ENCODE measurements at places on chromosomes 3 and 15. TPM values are rescaled to one million over a fixed set of nuclear protein-coding genes. Genes with fewer than 3 reads are reported as not detected.

The MST1R gene
- total RNA-seq: 7.5 TPM

The LEKR1 gene
- total RNA-seq: 2.3 TPM

DNA sequence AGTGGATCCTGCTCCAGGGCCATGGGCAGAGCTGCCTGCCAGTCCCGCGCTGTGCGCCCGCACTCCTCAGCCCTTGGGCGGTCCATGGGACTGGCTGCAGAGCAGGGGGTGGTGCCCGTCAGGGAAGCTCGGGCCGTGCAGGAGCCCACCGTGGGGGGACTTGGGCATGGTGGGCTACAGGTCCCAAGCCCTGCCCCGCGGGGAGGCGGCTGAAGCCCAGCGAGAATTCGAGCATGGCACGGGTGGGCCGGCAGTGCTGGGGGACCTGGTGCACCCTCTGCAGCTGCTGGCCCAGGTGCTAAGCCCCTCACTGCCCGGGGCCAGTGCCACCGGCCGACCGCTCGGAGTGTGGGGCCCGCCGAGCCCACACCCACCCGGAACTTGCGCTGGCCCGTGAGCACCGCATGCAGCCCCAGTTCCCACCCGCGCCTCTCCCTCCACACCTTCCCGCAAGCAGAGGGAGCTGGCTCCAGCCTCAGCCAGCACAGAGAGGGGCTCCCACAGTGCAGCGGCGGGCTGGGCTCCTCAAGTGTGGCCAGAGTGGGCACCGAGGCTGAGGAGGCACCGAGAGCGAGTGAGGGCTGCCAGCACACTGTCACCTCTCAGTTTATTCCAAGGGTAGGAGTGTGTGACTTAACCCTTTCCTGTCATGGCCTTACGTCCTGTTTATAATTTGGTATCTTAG lies 129.3 kb downstream of the TMEM108 start:
- no peaks in the 10 kb centered on the region for H3K36me3 ChIP-seq
- no peak for DNase-seq
- no peak overlapping the region for H3K4me3 ChIP-seq
- H3K27ac ChIP-seq: no peak overlapping the region

DNA sequence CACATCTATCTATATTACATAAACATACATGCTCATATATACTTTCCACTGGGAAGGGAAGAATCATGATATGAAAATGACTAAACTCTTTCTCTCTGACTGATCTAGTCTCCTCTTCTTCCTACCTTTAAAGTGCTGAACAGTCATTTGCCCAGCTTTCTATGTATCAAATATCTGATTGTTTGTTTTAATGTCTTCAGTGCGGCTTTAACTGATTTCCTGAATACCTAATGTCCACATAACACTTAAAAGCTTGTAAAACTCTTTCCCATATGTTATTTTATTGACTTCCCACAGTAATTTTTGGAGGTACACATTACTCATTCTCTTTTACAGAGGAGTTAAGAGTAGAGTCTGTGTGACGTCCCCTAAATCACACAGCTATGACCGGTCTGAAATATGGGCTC lies 28.2 kb downstream of the CPOX start:
- H3K4me3 ChIP-seq: no peak overlapping the region
- no peaks in the 10 kb centered on the region for H3K4me1 ChIP-seq
- H3K27ac ChIP-seq: no peak overlapping the region
- no peaks in the 10 kb centered on the region for H3K27me3 ChIP-seq

GRCh38 chr15:100781061-100781960 lies 98.3 kb upstream of the ALDH1A3 start:
- peak; percentile 9 for DNase-seq
- no peaks in the 10 kb centered on the region for H3K27me3 ChIP-seq
- H3K4me3 ChIP-seq: no peak overlapping the region

GRCh38 chr3:42508562-42508961 lies 6.1 kb downstream of the VIPR1 start:
- no peaks in the 10 kb centered on the region for H3K4me1 ChIP-seq
- H3K27ac ChIP-seq: peak overlapping the region; percentile 85

- no peaks in the 10 kb centered on the region for H3K4me1 ChIP-seq
- H3K4me3 ChIP-seq: no peak overlapping the region
- DNase-seq: no peak
- no peaks in the 10 kb centered on the region for H3K36me3 ChIP-seq
Observed at GRCh38 chr3:77489216-77489615, 449.3 kb downstream of the ROBO2 start.

DNA sequence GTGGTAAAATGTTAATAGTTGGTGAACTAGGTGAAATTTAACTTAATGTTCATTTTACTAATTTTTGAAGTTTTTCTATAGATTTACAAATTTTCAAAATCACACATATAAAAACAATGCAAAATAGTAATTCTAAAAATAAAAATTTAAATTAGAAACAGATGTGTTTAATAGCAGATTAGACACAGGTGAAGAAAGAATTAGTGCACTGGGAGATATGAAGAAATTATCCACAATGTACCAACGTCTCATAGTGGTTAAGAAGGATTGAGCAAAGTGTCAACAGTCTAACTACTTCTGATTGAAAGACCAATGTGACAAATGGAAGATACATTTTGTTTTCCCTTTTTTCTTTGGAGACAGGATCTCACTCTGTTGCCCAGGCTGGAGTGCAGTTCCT lies 26.5 kb downstream of the SPG11 start:
- no peak for DNase-seq
- H3K36me3 ChIP-seq: peaks cover 3% of the 10 kb centered on the region
- no peak overlapping the region for H3K4me3 ChIP-seq
- H3K27ac ChIP-seq: no peak overlapping the region
- H3K4me1 ChIP-seq: no peaks in the 10 kb centered on the region

GRCh38 chr15:77540312-77541060 lies 92.2 kb downstream of the LINGO1 start:
- no peaks in the 10 kb centered on the region for H3K27me3 ChIP-seq
- H3K4me1 ChIP-seq: no peaks in the 10 kb centered on the region
- H3K36me3 ChIP-seq: no peaks in the 10 kb centered on the region
- H3K27ac ChIP-seq: no peak overlapping the region
- H3K4me3 ChIP-seq: no peak overlapping the region

DNA sequence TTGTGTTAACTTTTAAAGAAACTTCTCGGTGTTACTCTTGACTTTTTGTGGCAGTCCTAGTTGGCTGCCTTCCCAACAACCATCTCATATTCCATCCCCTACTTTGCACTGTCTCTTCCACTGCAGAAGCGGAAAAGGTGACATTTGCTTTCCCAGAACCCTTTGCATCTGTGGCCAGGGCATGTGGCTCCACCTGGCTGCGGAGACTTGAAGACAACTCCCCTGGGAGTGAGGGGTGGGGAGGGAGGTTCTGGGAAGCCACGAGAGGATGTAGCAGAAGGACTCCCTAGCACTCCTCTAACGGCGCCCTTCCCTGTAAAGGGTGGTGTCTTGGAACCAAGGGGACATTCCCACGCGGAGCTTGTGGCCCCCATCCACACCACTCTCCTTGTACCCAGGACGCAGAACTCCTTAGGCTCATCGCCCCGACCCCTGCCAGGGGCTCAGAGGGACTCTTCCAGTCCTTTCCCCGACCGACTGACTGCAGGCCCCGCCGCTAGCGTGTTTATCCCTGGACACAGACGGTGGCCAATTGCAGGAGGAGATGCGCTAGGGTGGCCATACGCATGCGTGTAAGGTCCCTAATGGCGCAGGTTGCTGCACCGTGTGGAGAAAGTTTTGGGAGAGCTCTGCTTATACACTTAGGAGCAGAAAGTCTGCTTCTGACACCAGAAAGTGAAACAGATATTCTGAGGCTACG lies 33.2 kb upstream of the SECISBP2L start:
- H3K27me3 ChIP-seq: no peaks in the 10 kb centered on the region
- no peak for DNase-seq
- no peaks in the 10 kb centered on the region for H3K36me3 ChIP-seq

DNA sequence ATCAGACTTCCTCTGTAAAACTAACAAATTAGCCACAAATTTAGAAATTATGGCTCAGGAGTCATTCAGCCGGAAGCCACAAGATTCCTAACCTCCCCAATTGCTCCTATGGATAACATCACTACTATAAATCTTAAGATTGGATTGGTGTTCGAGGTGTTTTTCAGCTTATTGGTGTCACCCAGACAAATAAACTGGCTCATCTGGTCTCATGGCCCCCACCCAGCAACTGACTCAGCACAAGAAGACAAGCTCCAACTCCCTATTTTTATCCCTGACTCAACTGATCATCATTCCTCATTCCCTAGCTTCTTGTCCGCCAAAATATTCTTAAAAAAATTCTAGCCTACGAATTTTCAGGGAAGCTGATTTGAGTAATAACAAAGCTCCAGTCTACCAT lies 135.1 kb upstream of the STRIT1 start:
- H3K27ac ChIP-seq: no peak overlapping the region
- H3K4me3 ChIP-seq: no peak overlapping the region
- H3K36me3 ChIP-seq: no peaks in the 10 kb centered on the region

The STRA6 gene
- 1.0 TPM for total RNA-seq

GRCh38 chr15:33960549-33960935 lies 7.8 kb upstream of the CHRM5 start:
- DNase-seq: no peak
- no peak overlapping the region for H3K4me3 ChIP-seq
- H3K27ac ChIP-seq: no peak overlapping the region
- H3K36me3 ChIP-seq: no peaks in the 10 kb centered on the region
- H3K27me3 ChIP-seq: no peaks in the 10 kb centered on the region

DNA sequence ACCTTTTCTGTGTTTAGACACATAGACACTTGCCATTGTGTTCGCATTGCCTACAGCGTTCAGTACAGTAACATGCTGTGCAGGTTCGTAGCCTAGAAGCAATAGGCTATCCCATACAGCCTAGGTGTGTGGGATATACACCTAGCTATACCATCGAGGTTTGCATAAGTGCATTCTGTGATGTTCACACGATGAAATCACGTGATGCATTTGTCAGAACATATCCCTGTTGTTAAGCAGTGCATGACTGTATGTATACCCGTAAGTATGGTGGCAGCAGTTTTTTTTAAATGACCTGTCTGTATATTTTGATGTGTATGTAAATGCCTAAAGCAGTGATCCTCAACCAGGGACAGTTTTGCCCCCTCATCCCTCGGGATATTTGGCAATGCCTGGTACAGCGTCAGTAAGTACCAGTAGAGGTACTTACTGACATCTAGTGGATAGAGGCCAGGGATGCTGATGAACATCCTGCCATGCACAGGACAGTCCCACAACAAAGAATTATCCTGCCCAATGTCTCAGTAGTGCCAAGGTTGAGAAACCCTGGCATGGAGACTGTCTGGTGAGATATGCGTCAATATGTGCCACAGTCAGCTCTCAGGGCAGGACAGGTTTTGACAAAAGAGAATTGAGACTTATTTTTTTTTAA lies 129.1 kb downstream of the HCN4 start:
- no peaks in the 10 kb centered on the region for H3K27me3 ChIP-seq
- H3K27ac ChIP-seq: no peak overlapping the region
- no peaks in the 10 kb centered on the region for H3K36me3 ChIP-seq
- no peak overlapping the region for H3K4me3 ChIP-seq
- H3K4me1 ChIP-seq: no peaks in the 10 kb centered on the region

DNA sequence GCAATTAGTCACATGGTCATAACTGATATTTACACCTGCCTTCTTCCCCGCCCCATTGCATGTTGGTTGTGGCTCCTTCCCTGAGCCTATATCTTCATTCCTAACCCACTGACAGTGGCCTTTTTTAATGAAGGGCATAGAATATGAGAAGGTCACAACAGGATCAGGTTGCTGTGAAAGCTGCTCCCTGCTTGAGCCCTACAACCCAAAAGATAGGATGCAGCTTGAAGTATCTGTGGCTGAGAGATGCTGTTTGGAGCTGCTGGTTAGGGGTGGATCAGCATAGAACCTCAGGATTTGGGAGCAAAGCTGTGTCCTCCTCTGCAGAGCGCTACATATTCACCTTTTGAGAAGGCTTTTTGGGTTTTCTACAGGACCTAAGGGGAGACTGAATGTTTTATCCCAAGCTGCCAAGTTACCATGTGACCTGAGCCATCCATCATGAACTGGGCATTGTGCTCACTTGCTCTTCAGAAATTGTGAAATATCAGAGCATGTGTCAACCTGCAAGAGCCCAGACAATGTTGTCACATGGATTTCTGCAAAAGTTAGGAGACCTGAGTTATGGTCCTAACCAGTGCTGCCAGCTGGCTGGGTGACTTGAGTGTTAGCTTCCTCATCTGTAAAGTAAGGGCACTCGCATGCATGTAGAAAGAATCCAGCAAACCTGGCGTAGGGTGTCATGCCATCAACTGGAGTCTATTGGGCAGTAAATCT lies 49.8 kb upstream of the ARL8B start:
- H3K4me3 ChIP-seq: no peak overlapping the region
- H3K27me3 ChIP-seq: no peaks in the 10 kb centered on the region
- H3K27ac ChIP-seq: no peak overlapping the region
- no peaks in the 10 kb centered on the region for H3K4me1 ChIP-seq

DNA sequence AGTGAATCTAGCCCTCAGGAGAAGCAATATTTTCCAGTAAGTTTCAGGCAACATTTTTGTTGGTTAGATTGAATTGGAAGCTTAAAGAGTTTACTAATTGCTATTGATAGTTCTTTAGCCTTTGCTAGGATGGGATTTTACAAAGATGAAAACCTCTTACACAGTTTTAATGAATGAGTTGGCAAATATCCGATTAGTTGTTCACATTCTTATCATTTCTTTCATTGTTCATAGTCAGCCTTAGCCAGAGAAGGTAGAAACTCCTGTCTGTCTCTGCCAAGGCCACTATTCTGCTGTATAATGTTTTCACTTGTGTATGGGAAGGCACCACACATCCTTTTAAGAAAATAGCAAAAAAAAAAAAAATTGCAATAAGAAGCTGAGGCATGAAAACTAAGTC lies 222.0 kb upstream of the MANF start:
- no peak for DNase-seq
- no peaks in the 10 kb centered on the region for H3K36me3 ChIP-seq
- no peak overlapping the region for H3K27ac ChIP-seq
- no peaks in the 10 kb centered on the region for H3K27me3 ChIP-seq
- no peaks in the 10 kb centered on the region for H3K4me1 ChIP-seq
- H3K4me3 ChIP-seq: no peak overlapping the region

The HIGD2B gene
- total RNA-seq: not detected

- no peak for DNase-seq
- H3K4me3 ChIP-seq: no peak overlapping the region
- no peak overlapping the region for H3K27ac ChIP-seq
- no peaks in the 10 kb centered on the region for H3K4me1 ChIP-seq
- no peaks in the 10 kb centered on the region for H3K36me3 ChIP-seq
- H3K27me3 ChIP-seq: no peaks in the 10 kb centered on the region
Observed at GRCh38 chr15:39896846-39897245, 23.2 kb downstream of the GPR176 start.

- H3K27ac ChIP-seq: no peak overlapping the region
- peaks cover 12% of the 10 kb centered on the region for H3K4me1 ChIP-seq
- no peak overlapping the region for H3K4me3 ChIP-seq
- no peak for DNase-seq
Observed at GRCh38 chr15:89401631-89402517, 67.2 kb upstream of the POLG start.

DNA sequence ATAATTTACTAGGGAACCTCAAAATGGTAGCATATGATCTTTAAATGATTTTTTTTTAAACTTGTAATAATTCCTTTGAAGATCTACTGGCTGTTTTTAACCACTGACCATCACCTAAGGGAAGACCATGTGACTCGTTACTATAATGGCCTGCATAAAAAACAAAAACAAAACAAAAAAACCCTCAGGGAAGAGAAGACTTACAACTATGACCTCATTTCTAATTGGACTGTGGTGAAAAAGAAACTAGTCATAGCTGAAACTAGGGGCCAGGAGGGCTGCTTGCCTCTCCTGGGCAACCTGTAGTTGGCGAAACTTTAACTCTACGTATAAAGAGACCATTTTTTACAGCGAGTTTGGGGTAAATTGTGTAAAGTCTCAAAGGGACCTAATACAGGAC lies 23.0 kb downstream of the PAQR9 start:
- no peaks in the 10 kb centered on the region for H3K4me1 ChIP-seq
- H3K36me3 ChIP-seq: no peaks in the 10 kb centered on the region
- H3K27me3 ChIP-seq: no peaks in the 10 kb centered on the region
- no peak overlapping the region for H3K4me3 ChIP-seq
- no peak overlapping the region for H3K27ac ChIP-seq
